GM18507 (cell line): ENCODE measurements at places on chromosomes 2 and 18.

DNA sequence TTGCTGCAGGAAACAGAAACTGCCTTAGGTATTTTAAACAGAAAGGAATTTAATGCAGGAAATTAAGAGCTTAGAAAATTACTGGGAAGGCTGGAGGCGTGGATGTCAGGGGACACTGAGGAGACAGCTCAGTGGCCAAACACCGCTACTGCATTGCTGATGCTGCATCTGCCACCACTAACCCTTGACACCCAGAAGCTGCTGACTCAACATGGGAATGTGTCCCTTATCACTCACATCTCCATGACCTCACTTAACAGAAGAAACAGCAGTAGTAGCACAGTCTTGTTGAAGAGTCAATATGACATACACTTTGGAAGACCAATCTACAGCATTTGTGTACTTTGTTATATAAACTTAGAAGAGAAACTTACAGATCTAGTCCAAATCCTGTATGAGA lies 906.1 kb downstream of the SLC4A3 start:
- DNase-seq, result no peak

- no peak for DNase-seq
These were observed 208.6 kb downstream of the MYO1B start for GRCh38 chr2:191453761-191454160.

- DNase-seq, result no peak
These were observed 1.2 kb downstream of the PTPN4 start for GRCh38 chr2:119760956-119761275.

GRCh38 chr2:194567661-194568017 lies 1089.4 kb upstream of the SLC39A10 start:
- DNase-seq, result no peak

GRCh38 chr2:172082944-172083627 lies 2.2 kb upstream of the DLX1 start:
- DNase-seq, result no peak

- DNase-seq, result no peak
These were observed 136.0 kb downstream of the GFPT1 start for GRCh38 chr2:69250981-69251380.
